Esophagus muscularis mucosa (tissue), 4 donors: ENCODE measurements at places on chromosomes 2 and 18. TPM values are rescaled to one million over a fixed set of nuclear protein-coding genes. Genes with fewer than 3 reads are reported as not detected.

DNA sequence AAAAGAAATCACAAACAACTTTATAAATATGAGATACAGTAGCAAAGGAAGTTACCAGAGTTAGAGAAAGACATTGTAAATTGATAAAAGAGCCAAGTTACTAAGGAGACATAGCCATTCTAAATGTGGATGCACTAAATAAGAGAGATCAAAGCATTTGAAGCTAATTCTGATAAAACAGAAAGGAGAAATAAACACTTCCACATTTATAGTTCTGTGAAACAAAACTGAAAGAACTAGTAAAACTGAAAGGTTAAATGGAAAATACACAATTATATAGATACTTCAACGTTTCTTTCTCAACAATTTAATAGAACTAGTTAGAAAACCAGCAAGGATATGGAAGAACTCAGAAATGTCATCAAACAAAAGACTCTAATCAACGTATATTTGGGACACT, 309.0 kb upstream of the CDH2 start:
- no peak for DNase-seq

GRCh38 chr18:62187543-62188510, 772 bp downstream of the RELCH start:
- no peak for DNase-seq

DNA sequence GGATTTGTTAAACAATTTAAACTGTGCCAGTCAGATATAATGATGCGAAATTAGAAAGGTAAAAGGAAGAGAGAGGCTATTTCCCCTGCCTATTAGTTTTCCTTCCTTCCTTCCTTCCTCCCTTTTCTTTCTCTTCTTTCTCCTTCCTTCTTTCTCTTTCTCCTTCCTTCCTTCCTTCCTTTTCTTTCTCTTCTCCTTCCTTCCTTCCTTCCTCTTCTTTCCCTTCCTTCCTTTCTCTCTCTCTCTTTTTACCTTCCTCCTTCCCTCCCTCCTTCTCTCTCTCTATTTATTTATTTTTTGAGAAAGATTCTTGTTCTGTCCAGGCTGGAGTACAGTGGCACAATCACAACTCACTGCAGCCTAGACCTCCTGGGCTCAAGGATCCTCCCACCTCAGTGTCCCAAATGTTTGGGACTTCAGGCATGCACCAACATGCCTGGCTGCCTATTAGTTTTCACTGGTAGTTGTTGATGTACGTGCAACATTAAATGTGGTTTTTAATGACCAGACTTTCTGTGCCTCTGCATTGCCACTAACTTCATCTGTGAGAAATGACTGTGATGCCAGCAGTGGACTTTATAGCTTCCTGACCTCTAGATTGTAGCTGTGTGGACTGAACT, 48.7 kb upstream of the NFE2L2 start:
- no peak for DNase-seq

DNA sequence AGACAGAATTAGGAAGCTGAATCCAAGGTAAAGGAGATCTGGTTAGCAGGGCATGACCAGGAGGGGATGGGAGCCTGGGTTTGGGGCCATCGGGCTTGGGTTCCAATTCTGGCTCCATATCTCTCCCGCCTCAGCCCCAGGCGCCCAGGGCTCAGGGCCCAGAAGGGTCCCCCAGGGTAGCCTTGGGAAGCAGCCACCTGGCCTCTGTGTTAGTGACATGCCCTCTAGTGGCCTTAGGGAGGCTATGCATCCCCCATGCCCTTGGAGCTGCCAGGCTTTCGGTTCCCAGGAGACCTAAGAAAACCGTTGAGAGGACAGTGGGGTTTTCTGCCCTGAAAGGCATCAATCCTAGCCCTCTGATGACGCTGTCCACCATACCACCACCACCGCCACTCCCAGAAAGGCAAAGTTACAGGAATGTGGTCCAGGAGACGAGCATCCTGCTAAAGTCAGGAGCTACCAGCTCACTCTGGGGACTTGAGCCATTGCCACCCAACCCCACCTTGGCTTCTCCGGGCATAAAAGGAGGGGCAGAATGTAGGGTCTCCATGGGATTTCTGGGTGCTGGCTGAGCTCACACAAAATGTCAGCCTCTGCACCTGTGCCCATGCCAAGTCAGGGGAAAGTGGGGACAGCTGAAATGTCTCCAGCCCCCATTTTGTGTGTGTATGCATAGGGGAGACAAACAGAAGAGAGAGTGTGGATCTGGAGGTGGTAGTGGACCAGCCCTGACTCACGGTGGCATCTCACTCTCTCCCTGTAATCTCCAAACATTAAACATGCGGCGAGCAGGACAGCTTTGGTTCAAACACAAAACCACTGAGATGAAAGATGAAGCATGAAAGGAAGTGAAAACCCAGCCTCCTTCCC, 56.5 kb downstream of the EMX1 start:
- no peak for DNase-seq

DNA sequence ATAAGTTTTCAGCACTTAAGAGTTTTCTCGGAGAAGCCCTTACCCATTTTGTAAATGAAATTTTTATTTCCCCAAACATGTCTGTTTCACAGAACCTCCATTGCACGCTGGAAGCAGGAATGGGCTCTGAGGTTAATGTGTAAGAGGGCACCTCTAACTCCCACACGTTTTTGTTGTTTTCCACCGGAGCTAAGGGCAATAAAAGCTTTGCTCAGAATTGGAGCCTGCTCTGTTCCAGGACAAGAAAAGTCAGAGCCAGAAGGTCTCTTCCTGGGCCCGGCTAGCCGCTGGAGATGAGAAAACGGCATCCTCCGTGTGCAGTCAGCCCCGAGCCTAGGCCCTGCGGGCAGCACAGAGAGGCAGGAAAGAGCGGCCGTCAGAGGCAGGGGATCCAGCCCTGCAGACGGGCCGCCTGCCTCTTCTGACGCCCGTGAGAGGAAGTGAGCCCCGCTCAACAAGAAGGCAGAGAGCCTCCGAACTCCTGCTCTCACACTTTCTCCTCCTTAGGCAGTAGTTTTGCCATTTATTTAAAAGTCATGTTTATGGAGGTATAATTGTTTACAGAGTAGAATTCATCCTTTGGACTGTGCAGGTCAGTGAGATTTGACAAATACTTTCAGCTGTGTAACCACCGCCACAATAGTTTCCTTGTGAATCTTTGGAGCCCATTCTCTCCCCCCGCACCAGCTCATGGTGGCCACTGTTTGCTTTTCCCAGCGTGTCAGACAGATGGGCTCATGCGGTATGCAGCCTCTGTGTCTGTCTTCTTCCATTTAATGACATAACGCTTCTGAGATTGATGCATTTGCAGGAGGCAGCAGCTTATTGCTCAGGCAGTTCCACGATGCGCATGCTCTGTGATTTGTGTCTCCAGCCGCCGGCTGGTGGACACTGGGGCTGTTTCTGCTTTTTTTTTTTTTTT, 117.3 kb downstream of the GALR1 start:
- no peak for DNase-seq

Gene GNAL
- 19.5 TPM for total RNA-seq

DNA sequence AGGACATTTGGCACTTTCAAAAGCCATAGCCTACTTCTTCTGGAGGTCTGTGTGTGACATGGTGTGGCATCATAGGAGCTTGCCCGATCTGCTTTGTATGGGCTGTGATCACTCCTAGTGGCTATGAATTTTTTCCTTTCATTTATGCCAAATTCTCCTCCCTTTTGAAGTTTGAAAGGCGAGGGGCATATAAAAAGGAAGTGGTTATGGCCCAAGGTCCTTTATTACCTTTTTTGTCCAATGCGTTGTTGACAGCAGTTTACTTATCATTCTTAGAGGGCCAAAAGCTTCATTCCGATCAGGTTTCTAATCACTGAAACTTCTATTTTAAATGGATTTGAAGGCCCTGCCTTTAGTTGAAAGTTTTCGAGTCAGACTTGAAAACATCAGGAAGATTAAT, 224.3 kb upstream of the FOSL2 start:
- no peak for DNase-seq

Gene SERPINB12
- not detected for total RNA-seq

Gene CGREF1
- 0.92 TPM for total RNA-seq

DNA sequence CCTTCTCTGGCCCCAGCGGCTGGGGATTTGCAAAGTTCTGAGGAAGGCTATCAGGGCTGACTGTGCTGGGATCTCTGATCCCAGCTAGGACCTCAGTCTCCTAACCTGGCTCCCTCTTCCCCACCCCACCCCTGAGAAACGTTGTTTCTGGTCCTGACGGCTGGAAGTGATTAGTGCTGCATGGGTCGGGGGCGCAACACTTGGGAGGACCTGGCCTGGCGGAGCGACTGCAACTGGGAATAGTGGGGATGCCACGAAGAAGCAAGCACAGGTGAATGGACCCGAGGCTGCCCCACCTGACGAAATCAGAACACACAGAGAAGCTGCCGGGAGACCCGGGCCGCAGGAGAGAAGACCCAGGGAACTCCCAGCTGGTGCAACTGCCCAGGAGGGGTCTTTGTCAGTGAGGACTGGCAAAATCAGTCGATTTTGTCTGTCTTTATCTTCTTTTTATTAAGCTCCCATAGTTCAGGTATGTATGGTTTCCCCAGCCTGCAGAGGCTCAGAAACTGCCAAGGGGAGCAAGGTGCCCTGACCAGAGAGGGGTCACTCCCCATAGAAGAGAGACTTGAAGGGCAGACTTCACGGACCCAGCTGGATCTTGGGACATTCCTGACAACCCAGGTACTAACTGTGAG, 656 bp upstream of the LBX2 start:
- DNase-seq = no peak

GRCh38 chr2:71706121-71706520, 252.8 kb downstream of the DYSF start:
- DNase-seq = no peak

Gene STARD6
- not detected for total RNA-seq

DNA sequence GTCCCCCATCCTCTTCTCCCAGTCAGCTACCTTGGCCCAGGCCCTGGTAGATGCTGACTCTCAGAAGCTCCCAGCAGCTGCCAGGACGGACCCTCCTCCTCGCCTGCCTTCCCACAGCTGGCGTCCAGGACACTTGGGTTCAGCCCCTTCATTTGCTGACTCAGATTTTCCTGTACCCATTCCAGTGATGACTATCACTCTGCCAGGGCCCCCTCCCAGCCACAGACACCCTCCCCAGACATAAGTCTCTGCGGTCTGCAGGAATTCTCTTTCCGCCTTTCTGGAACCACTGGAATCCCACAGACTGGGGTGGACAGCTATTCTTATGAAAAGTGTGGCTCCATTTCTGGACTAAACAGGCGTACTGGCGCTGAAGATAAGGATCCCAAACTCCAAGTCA, 260.3 kb upstream of the EPAS1 start:
- no peak for DNase-seq

GRCh38 chr18:48113691-48114090, 183.2 kb upstream of the SMAD2 start:
- DNase-seq = no peak

DNA sequence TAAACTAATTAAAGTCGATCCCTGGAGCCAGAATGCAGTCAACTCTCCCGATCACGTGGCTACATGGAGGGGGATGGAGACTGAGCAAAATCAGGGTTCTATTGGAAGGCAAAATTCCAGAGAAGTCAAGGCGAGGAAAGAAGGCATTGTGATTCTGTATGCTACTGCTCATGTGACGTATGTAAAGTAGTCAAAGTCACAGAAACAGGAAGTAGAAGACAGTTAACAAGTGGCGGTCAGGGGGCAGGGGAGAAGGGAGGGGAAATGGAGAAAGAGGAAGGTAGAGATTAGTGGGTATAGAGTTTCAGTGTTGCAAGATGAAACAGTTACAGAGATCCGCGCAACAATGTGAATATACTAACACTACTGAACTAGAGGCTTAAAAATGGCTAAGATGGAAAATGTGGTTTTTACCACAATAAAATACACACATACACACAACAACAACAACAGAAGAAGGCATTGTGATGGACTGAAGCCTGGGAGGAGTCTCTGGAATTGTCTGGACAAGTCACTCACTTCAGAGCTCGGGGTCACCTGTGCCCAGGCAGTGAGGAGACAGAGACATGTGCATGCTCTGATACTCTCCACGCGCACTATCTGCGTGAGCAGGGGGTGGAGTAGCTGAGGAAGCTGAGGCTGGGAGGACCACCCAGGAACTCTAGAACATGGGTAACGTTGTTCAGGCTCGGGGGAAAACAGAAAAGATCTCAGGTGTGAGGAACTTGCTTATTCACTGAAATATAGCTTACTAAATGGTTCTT, 89.9 kb upstream of the CDCA7 start:
- DNase-seq = no peak

- no peak for DNase-seq
Observed at GRCh38 chr2:26558271-26559043, 80.5 kb upstream of the OTOF start.

Gene REEP1
- 73.5 TPM for total RNA-seq

Gene LYG2
- not detected for total RNA-seq

- no peak for DNase-seq
Observed at GRCh38 chr2:37415128-37415820, 70.8 kb downstream of the QPCT start.

GRCh38 chr2:158777077-158777476, 18.0 kb upstream of the DAPL1 start:
- DNase-seq = no peak

Gene RTTN
- 7.4 TPM for total RNA-seq

GRCh38 chr2:134273256-134273983, 19.5 kb downstream of the MGAT5 start:
- no peak for DNase-seq
